ENCODE measurements at places on chromosomes 16 and 17.

- no peak for DNase-seq
Observed at GRCh38 chr16:74760007-74760767, 14.4 kb downstream of the FA2H start.

DNA sequence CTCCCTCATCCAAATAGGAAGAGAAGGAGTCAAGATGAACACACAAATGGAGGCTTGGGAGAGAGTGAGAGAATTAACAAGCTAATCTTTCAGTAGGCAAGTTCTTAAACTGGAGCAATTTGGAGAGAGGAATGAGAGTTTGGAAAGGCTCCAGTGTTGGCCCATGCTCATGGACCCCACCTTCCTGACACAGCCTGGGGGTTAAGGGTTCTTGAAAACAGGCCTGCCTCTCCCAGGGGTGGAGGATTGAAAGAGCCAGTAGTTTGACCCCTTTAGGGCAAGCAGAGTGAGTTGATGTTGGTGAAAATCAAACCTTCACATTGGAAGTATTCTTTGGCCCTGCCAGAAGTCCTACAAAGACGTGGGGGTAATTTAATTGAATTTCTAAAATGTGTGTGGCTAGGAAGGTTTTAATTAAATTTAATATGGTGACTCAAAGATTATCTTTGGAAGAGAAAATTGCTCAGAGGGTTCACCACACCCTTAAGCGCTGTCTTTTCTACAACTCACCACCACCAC lies 5.8 kb downstream of the HOXB3 start:
- DNase-seq: no peak

DNA sequence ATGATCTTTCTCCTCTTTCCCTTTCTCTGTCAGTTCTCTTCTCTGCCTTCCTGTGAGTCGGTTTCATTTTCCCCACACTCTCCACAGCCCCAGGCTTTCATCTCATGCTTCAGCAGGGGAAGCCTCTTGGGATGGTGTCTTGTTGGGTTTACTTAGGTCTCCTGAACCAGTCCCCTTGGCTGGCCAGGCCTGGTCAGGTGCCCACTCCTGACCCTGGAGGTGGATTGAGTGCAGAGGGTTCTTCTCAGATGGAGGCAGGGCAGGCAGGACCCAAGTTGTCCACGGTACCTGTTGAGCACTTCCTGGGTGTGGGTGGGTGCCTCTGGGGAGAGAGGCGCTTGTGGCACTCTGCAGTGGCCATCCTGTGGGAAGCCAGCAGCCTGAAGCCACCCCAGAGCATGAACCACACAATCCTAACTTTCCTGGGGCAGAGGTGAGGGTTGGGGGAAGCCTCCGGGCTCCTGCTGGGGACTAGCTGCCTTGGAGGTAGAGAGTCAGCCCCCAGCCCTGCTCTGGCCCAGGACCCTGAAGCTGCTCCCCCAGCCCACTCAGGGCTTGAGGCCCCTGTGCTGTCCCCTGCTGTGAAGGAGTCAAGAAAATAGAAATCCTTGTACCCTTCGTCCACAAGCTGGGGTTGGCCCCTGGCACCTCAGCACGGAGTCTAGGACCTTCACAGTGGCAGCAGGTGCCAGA lies 2.0 kb upstream of the RAP1GAP2 start:
- no peak for DNase-seq

GRCh38 chr17:63772801-63773271 lies 561 bp downstream of the CCDC47 start:
- no peak for DNase-seq

- peak; percentile 3 for DNase-seq
Observed at GRCh38 chr16:19601083-19601976, 45.8 kb downstream of the VPS35L start.

GRCh38 chr17:10772425-10773380 lies 31.2 kb downstream of the TMEM238L start:
- DNase-seq: no peak

DNA sequence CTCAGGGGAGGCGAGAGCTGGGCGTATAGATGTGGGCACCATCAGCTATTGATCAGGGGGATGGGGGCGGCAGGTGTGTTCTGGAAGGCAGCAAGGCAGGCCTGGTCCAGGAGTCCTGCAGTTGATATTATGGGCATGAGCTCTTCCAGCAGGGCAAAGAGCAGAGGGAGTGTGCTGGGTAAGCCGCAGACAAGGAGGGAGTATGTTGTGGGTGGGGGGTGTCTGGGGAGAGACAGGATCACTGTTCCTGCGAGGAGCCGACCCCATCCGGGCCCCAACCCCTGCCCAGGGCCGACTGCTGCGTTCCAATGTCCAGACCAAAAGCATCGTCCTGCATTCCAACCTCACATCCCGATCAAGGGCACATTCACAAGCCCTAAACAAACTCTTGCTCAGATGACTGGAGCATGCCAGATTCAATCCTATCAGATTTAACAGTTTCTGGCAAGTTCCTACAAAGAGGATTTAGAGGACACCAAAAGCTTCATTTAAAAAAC lies 9.2 kb downstream of the MXRA7 start:
- DNase-seq: no peak

- DNase-seq: peak; percentile 3
Observed at GRCh38 chr17:41486809-41487530, 2.7 kb downstream of the KRT36 start.

DNA sequence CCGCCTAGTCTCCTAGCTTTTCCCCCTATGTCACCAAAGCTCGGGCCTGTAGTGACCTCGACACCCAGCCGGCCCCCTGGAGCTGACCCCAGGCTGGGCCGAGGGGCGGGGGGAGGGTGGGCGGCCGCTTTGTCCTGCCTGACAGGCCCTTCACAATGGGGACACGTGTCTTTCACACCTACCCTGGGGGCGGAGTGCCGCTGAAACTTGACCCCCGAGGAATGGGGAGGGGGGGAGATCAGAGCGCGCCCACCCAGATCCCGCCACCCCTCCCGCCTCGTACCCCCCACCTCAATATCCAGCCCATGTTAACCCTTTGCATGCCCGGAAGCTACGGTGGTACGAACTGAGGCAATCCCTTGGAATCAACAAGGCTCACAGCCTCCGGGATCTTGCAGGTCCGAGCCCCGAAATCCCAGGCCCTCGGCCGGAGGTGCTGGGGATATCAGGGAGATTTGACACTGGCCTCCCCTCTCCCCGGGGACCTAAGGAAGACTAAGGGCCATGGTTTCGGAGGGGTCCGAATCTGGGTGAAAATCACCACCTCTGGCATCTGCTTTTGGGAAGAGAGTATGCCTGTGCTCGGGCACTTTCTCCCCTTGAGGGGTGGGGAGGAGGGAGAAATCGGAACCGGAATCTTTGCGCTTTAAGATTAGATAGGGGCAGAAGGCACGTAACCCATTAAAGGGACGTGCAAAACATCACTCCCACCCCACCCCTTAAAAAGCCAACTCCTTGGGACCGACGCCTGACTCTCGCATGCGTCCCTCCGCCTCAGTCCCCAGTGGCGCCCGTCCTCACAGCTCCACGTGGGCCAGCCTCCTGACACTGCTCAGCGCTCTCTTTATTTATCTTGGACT lies 2.6 kb downstream of the NOG start:
- DNase-seq: no peak

DNA sequence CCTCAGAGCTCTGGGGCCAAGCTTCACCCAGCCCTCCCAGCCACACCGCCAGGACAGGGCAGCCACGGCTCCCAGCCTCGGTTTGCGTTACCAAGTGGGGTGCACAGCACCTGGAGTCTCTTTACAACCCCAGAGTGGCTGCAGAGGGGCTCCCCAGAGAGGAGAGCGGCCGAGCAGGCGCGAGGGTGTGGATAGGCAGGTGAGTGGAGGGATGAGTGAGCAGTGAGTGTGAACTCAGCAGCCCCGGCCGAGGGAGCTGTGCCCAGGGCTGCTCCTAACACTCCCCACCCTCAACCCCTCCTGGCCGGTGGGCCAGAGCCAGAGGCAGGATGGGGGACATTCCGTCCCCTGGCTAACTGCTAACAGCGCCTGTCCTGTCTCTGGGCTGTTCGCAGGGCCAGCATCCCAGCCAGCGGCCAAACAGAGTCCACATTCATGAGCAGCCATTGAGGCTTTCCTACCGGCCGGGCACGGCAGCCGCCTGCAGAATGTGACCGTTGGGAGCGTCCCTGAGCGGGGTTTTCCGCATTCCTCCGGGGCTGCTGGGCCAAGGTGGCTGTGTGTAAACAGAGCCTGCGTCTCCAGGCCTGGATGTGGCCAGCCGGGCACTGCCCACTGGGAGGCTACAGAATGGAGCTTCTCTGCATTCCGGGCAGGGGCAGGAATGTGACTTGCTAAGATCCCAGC lies 5.3 kb downstream of the ZNF469 start:
- no peak for DNase-seq

GRCh38 chr17:21425321-21425720 lies 49.2 kb downstream of the KCNJ12 start:
- no peak for DNase-seq

GRCh38 chr16:4314532-4315185 lies 1.2 kb upstream of the GLIS2 start:
- no peak for DNase-seq

DNA sequence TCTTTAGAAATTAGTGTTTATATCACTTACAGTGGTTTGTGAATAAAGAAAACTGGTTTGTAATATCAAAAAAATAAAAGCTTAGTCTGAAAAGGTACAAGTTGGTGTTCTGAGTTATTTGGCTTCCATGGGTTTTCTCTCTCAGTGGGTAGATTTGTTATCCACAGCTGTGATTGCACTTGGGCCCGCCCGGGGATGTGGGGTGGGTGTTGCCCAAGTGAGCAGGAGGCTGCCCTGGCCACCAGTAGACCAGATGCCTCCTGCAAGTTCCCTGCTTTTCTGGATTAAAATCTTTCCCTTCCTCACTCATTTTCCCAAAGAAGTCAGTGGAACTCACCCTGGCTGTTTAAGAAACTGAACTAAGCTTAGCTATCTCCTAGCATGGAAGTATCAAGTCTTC lies 380.6 kb downstream of the RBFOX1 start:
- no peak for DNase-seq

DNA sequence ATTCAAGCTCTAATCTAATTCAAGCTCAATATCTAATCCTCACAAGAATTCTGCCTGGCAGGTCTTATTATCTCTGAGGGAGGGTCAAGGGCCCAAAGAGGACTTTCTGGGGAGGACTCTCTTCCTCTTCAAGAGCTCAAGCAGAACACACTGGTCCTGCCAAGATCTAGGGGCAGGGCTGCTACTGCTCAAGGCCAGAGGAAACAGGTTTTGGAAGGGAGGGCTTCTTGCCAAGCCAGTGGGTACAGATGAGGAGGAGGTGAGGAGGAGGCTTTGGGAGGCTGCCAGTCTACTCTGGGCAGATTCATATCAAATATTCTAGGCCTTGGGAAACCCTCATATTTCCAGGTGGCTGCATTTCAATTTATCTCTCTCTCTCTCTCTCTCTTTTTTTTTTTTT lies 51.8 kb upstream of the IL34 start:
- DNase-seq: no peak

DNA sequence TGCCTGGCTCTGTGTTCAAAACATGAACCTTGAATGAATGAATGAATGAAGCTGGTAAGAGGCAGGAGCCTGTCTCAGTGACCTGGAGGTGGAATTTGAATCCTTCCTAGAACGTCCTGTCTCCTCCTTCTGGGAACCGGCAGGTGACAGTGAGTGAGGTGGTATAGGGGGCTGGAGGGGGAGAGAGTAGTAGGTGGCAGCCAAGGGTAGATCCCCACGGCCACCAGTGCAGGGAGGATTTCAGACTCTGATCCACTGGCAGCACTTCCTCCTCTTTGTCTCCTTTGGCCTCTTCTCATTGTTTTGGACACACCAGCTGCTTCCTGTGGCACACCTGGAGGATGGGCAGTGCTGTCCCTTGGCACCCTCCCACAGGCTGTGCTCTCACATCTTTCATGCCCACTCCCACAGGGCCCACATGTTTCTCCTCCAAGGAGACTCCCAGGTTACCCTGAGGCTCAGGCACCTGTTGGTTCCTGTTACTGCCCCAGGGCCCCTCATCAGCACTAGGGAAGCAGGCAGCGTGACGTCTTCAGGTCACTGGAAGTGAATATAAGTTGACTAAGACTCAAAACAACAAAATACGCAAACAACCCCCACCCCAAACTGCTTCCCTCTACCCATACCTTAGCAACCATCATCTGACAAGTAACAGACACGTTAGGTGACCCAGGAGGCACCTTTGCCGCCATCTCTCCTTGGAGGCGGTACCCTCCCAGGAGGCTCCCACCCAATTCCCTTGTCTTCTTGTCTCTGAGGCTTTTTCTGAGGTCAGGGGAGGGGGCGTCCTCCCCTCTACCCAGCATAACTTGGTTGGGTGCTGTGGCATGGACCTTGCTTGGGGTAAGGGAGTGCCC lies 84.6 kb downstream of the N4BP1 start:
- no peak for DNase-seq

GRCh38 chr16:851871-852270 lies 51.3 kb upstream of the GNG13 start:
- DNase-seq: no peak

DNA sequence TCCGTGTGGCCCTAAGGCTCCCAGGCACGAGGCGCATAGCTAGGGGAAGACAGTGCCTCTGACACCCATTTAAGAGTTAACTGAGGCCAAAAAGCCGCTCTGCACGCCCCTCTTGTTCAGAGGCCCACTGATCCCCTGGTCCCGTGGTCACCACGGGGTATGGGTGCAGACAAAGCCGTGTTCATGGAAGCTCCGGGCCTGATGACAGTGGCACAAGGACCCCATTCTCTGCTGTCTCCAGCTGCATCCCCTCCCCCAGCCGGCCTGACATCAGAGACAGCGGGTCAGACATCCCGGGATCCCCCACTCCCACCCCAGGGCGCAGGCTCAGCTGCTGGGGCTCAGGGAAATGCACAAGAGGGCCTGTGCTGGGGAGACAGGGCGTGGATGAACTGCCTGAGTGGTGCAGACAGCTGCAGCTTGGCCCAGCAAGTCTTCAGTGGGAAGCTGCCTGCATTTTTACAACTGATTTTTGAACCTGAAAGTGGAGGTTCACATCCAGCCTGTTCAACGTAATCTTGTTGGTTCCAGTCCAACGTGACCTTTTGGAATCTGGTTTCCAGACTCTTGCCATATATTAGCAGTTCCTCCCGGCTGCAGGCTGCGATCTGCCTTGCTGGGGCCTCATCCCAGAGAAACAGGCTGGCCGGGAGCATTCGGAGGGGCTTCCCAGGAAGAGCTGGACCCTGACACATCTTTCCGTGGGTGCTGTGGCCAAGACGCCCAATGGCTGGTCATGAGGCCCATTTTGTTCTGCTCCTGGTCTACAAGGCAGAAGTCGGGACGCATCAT lies 9.7 kb upstream of the BAHCC1 start:
- no peak for DNase-seq

GRCh38 chr16:84150926-84151325 lies 5.8 kb downstream of the DNAAF1 start:
- no peak for DNase-seq

GRCh38 chr16:82034981-82035612 lies at the start of gene HSD17B2:
TSS of gene HSD17B2 (plus strand) at chr16:82035253. CDS start at chr16:82035425, 172 bp downstream.
- no peak for DNase-seq

GRCh38 chr16:52906281-52906680 lies 146.4 kb downstream of the CHD9NB start:
- DNase-seq: no peak

GRCh38 chr17:8739097-8739496 lies 5.5 kb downstream of the CCDC42 start:
- DNase-seq: no peak

DNA sequence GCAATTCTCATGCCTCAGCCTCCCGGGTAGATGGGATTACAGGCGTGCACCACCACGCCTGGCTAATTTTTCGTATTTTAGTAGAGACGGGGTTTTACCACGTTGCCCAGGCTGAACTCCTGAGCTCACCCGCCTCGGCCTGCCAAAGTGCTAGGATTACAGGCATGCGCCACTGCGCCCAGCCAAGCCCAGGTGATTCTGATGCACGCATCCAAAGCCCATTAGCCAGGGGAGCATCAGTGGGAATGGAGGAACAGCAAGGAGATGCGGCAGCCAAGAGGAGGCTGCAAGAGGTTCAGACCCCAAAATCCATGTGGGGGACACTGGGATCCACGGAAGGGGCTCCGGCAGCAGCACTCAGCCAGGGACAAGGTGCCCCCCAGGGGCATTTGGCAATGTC lies 12.1 kb downstream of the ATP2A3 start:
- DNase-seq: no peak
